Karpas-422 (cell line): ENCODE measurements at places on chromosomes 7 and 10.

DNA sequence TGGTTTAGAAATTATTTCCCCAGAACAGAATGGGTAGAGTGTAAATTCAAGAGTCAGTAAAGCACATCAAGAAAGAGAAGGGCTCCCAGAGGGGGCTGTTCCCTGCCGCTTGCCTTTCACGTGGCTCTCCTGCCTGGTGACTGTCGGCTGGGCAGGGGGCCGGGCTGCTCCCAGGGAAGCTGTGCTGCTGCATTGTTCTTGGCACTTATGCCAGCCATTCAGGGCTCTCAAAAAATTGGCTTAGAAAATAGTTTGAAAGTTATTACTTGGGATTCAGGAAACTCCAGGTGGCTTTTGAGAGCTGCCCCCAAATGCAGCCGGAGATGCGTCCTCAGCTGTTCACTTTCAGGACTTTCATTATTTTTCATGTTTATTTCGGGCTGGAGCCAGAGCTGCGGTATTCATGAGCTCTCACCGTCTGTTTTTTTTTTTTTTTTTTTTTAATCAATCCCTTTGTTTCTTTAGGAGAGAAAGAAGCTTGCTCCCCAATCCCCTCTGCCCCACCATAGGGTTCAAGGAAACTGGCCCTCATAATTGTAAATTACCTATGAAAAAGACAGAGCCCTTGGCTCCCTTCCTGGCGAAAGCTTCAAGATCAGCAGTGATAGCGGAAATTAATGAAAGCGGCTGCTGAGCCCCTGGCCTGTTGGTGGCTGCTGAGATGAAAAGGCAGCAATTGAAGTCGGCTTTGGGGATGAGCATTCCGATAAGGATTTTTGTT is 94.1 kb downstream of the SORCS3 start:
- DNase-seq: no peak

GRCh38 chr10:33363106-33363505 is 28.6 kb upstream of the NRP1 start:
- DNase-seq: no peak

DNA sequence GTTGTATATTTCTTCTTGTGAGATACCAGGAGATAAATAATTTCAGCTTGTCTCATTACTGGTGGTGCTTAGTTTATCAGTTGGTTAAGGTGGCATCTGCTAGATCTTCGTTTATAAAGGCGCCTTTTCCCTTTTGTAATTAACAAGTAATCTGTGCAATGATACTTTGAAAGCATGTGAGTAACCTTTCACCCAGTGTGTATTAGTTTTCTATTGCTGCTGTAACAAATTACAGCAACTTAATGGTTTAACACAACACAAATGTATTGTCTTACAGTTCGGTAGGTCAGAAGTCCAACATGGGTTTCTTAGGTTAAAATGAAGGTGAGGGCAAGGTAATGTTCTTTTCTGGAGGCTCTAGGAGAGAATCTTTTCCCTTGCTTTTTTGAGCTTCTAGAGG is 30.5 kb downstream of the KAT6B start:
- no peak for DNase-seq

- no peak for DNase-seq
Measured at GRCh38 chr7:18905316-18905943, 212.0 kb downstream of the TWIST1 start.

DNA sequence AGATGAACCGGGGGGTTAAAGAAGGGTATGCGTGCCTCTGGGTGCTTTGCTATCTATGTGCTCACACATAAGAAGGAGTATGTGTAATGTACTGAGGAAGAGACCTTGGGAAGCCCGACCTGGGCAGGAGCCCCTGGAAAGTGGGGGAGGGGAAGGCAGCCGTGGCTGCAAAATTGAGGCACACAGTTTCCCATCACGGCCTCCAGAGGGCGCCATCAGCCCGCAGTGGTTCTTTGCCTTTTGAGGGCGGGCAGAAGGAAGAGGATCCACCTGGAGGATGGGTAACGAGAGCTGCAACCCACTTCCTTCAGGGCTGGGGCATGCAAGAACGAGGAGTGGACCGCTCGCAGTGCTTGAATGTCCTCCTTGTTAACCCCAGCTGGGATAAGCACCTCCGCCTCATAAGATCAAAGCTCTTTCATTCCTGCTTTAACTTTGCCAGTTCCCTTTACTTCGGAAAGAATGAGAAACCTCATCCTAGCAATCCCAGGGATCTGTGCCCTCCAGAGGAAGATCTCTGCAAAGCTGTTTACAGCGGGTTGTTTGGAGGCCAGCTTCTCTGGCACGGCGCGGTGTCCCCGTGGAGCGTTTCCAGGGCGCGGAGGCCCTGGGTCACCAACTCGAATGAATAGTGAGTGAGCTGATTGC is 77.9 kb downstream of the PCGF5 start:
- peak; percentile 80 for DNase-seq

- DNase-seq: no peak
Measured at GRCh38 chr7:17376595-17376994, 78.1 kb downstream of the AHR start.

DNA sequence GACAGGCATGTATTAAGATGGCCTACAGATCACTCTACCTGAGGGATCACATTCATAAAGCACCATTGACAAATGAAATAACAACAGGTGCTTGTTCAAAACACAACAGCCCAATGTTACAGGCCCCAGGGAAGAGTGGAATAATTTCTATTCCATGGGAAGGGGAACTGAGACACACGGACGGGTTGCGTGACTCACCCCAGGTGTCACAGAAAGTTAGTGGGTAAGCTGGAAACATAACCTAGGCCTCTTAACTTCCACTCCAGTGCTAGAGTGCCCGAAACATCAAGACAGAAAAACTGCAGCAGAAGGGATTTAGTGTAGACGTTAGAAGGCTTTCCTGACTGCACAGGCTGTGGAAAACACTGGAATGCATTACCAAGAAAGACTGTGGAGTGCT is 48.3 kb downstream of the SLC37A3 start:
- DNase-seq: no peak

DNA sequence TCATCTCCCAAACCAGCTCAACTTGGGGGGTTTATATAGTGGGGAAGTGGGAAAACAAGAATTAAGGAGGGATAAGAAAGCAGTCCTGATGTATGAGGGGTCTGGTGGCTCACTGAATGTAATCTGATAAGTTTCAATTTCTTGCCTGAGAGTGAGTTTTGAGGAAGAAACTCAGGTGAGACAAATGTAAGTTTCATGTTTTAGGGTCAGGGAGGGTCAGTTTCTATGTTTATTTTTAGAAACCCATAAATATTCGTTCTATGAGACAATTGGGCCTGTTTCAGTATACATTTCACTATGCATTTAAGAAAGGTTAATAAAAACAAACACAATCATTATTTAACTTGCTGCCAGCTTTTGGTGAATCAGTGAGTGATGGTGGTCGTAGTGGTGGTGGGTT is 128.0 kb upstream of the MBL2 start:
- no peak for DNase-seq

- no peak for DNase-seq
Measured at GRCh38 chr10:7853890-7854289, 35.6 kb downstream of the TAF3 start.

DNA sequence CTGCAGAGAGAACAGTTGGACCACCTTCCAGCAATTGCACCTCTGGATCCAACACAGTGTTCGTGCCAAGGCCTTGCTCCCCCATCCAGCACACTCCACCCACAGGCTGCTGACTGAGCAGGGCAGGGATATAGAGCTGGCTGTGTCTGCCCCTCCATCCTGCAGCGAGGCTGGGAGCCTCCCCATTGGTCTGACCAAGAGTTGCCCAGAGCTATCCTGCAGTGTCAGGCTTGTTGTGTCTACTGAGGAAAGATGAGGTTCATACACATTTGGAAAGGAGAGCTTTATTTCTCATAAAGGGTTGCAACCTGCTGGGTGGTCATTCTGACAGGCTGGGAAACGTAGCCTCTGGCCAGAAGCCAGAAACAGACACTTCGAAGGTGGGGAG is 27.1 kb downstream of the PRF1 start:
- DNase-seq: no peak

DNA sequence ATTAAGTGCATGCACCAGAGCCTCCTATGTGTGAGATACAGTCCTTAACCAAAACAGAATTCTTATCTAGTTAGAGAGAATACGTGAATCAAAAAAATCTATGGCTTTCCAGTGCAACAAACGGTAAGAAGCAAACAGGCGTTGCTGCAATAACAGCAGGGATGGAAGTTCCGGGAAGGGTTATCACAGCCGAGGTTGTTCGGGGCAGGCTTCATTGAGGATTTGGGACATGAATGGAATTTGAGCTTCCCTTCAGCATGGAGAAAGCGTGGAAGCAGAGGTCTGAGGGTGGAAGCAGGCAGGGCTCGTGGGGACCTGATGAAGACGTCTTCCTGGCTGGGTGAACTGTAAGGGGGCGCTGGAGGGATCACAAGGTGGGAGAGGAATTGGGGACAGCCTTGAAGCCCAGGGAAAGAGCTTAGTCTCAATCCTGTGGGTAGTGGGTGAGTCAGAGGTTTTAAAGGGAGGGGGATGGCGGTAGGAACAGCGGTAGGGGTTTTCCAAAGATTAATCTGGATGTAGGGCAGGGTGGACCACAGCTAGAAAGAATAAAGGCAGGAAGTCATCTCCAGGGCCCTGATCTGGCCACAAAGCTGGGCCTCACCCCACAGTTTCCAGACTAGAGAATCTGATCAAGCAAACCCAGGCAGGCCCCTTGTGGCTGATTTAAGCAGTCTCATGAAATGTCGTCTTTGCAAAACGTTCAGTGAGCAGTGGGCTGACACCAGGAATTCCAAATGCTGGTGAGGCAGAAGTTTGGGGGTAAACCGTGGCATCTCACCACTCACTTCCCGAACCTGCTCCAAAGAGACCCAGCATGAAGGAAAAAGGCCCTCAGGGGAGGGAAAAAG is 65.1 kb downstream of the CALML3 start:
- no peak for DNase-seq

DNA sequence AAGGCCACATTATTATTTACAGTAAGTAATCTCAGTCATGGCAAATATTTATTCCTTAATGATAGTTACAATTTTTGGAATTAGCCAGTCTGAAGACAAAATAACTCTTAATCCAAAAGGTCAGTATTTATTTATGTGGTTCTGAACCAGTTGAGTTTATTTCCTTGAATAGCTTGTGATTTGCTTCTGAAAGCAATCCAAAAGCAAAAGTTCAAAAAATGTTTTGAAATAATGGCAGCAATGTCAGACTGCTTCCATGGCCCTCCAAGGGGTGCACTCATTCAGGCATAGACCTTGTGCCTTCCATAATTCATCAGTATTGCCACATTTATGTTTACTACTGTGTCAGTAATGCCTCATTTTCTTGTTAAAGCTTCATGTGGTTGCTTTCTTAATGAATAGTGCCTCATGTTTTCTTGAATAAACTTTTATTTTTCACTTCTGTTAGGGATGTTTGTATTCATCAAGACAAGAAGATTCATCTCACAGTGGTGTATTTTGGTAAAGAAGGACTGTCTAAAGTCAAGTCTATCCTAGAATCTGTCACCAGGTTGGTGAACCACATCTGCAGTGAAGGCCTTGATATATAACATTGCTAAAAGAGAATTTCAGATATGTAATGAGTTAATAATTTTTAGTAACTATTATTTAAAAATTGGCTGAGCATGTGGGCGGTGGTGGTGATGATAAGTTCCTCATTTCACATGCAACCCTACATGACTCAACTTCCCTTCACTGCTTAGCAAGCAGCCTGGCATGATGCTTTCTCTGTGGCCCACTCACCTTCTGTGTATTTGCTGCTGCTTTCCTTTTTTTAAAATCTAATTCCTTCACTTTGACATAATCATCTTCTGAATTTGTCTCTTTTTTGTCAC is 22.0 kb downstream of the CSGALNACT2 start:
- DNase-seq: no peak

DNA sequence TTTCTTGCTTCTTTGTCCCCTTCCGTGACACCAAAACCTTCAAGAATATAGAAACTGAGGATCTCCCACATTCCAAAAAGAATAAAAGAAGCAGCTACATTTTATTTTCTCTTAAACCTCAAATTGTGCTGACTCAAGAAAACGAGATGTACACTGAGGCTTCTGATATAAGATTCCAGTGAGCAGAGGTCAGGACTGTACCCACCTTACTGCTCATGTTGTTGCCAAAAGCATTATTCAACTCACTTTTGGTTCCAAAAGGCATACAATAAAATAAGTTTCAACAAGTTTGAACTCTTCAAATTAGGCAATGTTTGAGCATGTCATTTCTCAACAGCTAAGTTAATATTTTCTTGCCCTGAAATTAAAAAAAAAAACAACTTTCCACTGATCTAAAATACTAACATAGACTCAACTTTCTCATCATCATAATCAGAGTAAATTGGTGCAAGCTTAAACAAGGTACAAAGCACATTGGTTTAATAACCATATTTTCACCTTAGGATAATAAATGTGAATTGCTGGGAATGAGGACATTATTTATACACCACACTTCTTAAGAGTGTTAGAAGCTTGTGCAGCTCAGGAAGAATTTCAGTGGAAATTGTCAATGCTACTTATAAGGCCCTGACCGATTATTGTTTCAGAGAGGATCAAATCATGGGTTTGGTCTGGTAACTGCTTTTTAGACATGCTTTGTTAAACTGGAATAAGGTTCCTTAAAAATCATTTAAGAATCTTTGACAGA is 629.0 kb upstream of the IGFBP3 start:
- DNase-seq: no peak

GRCh38 chr7:127588697-127589482 is 679 bp downstream of the ARF5 start:
- DNase-seq: peak; percentile 62

DNA sequence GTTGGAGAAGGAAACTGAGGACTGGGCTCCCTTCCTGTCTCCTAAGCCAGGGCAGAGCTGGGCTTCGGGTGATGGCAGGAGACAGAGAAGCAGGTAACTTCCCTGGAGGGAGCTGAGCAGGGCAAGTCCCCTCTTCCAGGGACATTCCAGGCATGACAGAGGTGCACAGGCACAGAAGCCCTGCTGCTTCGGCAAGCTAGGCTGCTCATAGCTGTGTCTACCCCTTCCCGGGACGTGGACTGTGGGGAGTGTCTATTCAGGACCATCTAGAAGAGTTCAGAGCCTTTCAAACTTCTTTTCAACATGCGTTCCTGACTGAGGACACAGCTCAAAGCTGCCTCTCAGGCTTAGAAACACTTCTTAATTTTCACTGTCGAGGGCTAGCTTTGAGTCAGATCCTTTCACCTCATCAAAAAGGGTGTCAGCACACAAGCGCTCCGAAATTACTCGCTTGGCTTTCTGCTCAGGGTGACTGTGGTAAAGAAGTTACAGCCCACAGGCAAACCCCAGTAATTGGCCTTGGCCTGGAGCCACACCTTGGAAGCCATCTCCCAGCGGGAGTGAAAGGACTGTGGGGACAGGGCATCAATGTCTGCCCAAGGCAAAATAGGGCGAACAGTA is 63.7 kb upstream of the STEAP1B start:
- DNase-seq: no peak
